ENCODE measurements at places on chromosomes 5 and 9.

- DNase-seq = peak; percentile 78
Measured at GRCh38 chr5:142976861-142977260, 206.7 kb downstream of the ARHGAP26 start.

GRCh38 chr5:139775872-139776271 lies 19.7 kb upstream of the PSD2 start:
- DNase-seq = no peak

GRCh38 chr5:144265643-144266247 lies 95.1 kb downstream of the KCTD16 start:
- DNase-seq = no peak

DNA sequence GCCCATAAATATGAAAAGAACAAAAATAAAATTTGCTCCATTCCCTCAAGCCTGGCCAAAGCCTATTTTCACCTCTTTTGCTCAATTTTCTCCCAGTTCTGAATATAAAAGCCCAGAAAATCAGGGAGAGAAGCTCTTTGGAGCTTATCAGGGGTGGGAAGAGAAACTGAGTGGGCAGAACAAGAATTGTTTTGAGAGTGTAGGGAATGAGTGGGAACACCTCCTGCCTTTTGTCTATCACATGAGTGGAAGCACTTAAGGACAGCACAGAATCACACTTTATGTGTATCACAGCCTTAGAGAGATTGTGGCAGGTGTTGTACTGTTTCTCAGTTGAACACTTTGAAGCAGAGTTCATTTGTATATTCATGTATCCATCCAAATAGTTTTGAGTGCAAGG lies 139.2 kb upstream of the HMHB1 start:
- DNase-seq = no peak

- peak; percentile 62 for DNase-seq
Measured at GRCh38 chr9:27602142-27602861, 29.0 kb upstream of the C9orf72 start.

DNA sequence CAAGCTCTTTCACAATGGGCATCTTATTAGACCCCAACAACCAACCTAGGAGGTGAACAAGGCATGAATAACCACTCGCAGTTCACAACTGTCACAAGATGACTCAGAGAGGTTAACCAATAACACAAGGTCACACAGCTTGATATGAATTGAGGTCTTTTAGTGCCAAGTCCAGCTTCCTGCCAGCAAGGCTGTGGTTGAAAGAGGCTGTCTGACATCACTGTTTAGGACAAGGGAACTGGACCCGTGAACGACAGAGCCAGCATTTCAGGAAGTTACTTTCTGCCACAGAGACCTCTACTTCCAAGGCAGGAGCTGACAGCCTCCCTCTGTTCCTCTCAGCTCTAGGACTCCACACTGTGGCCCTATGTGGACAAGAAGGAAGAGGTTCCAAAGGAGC lies 53.4 kb upstream of the ALDH1B1 start:
- DNase-seq = peak; percentile 50

DNA sequence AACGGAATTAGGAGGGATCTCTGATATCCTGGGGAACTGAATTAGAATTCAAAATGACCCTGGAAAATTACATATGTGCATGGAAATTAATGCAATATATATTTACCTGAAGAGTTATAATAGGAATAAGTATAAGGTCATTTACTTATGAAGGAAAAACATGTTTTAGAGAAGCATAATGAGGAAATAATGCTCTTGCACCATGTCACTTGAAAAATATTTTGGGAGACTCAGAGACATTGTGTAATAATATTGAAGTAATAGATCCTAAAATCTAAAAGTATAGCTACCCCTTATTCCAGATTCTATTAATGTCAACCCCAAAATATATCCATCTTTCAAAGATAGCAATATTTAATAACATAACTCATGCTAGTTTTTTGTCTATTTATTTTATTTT lies 28.4 kb downstream of the SPZ1 start:
- peak; percentile 13 for DNase-seq

GRCh38 chr5:132456987-132457361 lies 33.6 kb downstream of the IRF1 start:
- no peak for DNase-seq

GRCh38 chr5:144205141-144205551 lies 34.5 kb downstream of the KCTD16 start:
- DNase-seq = no peak

GRCh38 chr9:136409557-136410455 lies 608 bp downstream of the ENTR1 start:
- peak; percentile 52 for DNase-seq

GRCh38 chr5:179930788-179931473 lies 23.2 kb upstream of the TBC1D9B start:
- no peak for DNase-seq

GRCh38 chr9:129574911-129575585 lies 45.9 kb downstream of the C9orf50 start:
- DNase-seq = peak; percentile 50

- DNase-seq = no peak
Measured at GRCh38 chr5:84249918-84250630, 134.6 kb downstream of the EDIL3 start.

DNA sequence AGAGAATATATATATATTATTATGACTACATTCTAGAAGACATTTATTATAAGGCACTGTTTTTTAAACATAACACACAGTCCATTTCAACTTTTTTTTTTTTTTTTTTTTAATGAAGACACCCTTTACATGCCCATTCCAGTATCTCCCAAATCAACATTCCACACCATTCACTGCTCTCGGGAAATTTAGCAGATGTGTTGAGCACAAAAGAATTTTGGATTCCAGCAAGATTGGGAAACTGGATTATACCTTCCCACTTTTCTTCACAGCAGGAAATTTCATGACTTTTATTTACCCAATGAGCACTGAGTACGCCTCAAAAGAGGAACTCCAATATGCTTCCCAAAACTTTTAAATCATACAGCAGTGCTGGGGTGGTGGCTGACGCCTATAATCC lies 333.6 kb upstream of the DAB2 start:
- no peak for DNase-seq

DNA sequence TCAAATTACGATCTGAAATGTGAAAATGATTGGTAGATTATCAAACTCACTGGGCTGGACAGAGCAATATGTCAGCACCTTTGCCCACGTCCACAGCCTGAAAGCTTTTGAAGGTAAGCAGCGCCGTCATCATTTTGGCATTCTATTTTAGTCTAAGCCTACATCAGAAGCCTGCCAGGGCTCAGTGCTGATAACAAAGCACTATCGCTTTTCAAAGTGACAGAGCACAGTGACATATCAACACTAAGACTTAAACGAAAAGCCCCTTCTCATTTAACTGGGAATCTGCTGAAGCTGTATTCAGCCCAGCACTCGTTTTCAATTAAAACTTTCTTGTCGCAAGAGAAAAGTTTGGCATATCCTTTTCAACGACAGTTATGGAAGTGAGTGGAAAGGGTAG lies 1076.3 kb downstream of the PTPRD start:
- DNase-seq = no peak

- peak; percentile 59 for DNase-seq
Measured at GRCh38 chr5:119578937-119579336, 50.4 kb upstream of the FAM170A start.

DNA sequence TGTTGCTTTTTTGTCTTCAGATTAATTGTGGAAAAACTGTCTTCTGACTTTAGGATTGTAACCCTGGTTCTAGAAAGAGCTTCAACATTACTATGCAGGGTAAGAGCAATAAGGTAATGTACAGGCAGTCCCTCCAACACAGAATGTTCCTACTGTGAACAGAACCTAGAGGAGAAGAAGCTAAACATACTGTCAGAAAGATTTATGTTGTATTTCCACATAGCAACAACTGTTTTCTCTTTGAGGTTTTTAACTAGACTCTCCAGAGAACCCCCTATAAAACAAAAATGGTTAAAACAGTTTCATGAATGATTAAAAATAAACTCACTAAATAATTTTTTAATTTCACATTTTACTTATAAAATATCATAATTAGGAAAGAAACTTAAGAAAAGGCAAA lies 64.3 kb upstream of the NAA35 start:
- no peak for DNase-seq

GRCh38 chr5:50672663-50673062 lies 6.2 kb downstream of the PARP8 start:
- DNase-seq = peak; percentile 59

- no peak for DNase-seq
Measured at GRCh38 chr9:78830301-78830700, 533.4 kb downstream of the PSAT1 start.

DNA sequence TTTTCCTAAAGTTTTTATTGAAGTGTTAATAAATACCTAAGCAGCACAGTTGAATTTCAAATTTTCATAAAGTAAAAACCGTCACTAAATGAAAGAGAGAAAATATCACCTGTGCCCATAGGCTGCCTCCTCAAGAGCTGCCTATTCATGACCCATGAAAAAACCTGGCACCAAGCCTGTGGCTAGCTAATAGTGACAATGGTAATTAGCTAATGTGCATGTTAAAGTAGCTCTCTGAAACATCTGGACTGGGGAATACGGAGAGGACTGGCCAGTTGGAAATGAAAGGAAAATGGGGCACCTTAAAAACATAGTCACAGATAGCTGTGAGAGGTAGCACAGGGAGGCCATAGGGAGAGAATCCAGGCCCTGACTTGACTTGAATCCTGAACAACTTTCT lies 5.4 kb upstream of the GNE start:
- no peak for DNase-seq

DNA sequence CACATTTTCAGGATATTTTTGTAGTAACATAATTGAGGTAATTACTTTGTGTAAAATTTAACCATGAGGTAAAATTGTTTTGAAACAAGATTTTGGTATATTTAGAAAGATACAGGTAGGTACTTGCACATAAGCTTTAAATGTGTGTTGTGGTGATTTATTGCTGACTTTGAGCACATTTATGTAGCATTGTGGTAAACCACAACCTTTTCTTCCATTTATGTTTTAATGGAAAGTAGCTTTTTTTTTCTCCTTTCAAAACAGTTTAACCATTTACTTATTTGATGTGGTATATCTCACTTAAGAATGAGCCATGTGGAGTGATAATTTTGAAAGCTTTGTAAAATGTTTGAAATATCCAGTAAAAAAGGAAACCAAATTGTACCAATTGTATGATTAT lies 35.6 kb downstream of the FCHO2 start:
- no peak for DNase-seq

- no peak for DNase-seq
Measured at GRCh38 chr5:30390095-30390494, 803.4 kb upstream of the CDH6 start.

DNA sequence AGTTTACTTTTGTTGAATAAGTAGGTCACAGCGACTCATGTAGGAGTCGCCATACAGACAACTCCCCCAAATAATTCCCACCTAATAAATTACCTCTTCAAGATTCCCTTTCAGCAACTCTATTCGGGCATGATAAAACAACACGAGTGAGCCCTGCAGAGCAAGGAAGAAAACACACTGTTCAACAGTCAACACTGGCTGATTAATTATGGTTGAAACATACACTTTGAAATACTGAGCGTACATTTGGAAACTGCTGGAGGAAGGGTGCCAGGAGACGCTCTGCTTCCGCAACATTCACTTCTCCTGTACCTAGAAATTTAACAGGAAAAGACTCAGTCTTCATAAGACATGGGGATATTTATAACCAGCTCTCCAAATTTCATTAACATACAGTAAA lies 117.5 kb downstream of the TTC39B start:
- DNase-seq = no peak

GRCh38 chr5:159330131-159330800 lies at the start of gene IL12B:
IL12B (minus strand) TSS chr5:159330487; CDS start chr5:159326782, 3,705 bp downstream.
- no peak for DNase-seq

DNA sequence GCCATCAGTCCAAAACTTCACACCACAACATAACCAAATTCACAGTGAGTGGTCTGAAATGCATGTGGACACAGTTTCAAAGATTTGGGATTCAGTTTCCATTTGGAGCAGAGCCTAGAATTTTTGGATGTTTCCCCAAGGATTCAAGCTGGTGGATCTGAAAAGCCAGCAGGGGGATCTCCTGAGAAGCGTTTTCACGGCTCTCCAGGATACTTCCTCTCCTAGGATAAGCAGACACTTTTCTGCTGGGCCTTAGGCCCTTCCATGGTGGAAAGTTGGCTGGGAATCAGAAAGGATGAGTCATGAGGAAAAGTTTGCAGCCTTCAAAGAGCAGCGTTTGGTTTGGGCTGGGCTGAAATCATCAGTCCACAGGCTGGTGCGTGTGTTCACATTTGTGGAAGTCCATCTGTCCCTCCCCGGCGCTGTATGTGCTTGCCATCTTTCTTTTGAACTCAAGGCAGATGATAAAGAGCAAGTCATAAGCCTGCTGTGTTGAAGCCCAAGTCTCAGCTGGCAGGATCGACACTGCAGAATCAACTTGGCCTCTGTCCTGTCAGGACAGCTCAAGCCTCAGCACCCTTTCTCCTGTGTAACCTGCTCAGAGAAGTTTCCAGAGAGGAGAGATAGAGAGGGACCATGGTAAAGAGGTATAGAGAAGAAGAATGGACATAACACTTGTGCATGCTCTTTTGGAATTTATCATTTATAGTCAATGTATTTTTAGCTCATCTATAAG lies 152.6 kb upstream of the MSX2 start:
- DNase-seq = no peak

GRCh38 chr9:116087751-116088194 lies 65.8 kb upstream of the PAPPA start:
- no peak for DNase-seq

- DNase-seq = no peak
Measured at GRCh38 chr9:118570066-118570465, 799.2 kb downstream of the BRINP1 start.

- DNase-seq = peak; percentile 20
Measured at GRCh38 chr9:70085241-70085640, 41.6 kb downstream of the MAMDC2 start.

- no peak for DNase-seq
Measured at GRCh38 chr9:90854637-90855175, 53.1 kb downstream of the SYK start.

- DNase-seq = no peak
Measured at GRCh38 chr5:138831703-138832102, 43.4 kb downstream of the LRRTM2 start.

- no peak for DNase-seq
Measured at GRCh38 chr5:51138164-51138563, 245.1 kb upstream of the ISL1 start.

DNA sequence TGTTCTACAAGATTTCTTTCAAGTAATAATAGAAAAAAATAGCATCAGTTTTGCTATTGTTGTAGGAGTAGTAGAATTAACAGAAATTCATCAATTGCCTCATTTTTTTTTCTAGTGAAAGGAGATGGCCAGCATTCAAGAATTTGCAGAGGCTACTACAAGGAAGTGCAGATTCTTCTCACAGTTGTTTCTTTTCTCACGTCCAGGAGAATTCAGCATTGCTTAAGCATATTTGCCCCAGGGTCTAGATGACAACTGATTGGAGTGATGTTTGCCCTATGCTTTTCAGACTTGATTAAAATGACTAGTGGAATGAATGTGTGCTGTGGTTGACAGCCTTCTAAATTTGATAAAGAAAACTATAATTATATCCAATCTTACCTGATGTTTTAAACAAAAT lies 46.6 kb upstream of the SLC12A2 start:
- DNase-seq = no peak

DNA sequence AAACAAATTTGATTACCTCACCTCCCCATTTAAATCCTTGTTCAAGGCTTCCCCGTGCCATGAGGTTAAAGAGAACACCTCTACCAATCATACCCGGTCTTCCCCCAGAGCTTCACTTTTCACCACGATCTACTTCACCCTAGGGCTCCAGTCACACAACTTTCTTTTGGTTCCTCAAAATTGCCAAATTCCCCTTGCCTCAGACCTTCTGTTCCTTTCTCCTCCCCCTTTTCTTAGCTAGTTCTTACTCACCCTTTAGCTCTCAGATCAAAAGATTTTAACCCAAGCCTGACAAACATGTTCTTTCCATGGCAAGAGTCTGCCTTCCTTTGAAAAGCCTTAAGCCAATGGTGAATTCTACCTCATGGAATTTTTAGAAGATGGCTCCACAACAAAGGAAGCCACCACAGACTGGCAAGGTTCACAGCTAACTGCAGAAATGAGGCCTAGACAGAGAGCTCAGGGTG lies 56.7 kb downstream of the MAPKAP1 start:
- peak; percentile 95 for DNase-seq
